ENCODE measurements at places on chromosomes 11 and 22.
A peak's percentile ranks its signal among the peaks of the same experiment; 100 is the strongest.

DNA sequence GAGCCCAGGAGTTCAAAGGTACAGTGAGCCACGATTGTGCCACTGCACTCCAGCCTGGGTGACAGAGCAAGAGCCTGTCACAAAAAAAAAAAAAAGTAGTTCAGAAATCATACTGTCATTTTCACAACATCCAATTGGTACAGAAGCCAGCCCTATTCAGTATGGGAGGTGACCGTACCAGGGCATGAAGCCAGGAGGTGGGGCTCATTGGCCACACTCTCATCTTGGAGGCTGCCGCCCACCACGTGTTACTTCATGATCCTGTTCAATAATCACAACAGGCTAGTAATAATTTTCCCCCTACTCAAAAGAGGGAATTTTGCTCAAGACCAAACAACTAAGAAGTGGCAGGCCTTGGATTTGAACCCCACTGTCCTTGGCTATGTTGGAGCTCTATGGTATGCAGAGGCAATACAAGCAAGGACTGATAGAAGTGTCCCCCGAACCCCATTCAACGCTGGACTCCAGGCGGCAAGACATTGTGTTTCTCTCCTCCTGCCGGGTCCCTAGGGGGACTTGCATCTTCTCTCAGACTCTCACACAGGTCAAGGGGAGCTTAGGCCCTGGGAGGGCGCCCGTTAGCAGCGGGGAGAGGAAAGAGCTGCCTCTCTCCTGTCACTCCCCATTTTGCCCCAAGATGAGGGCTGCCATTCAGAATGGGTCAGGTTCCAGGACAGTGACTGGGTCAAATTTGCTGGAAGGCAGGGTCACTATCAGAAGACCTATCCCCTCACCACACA lies 40.2 kb upstream of the EMID1 start:
- peak overlapping the region; percentile 49 for H3K4me3 ChIP-seq
- H3K4me1 ChIP-seq = no peaks in the 10 kb centered on the region
- no peak for DNase-seq
- no peaks in the 10 kb centered on the region for H3K27me3 ChIP-seq

- H3K4me3 ChIP-seq = no peak overlapping the region
- H3K27me3 ChIP-seq = no peaks in the 10 kb centered on the region
- H3K4me1 ChIP-seq = no peaks in the 10 kb centered on the region
- no peaks in the 10 kb centered on the region for H3K36me3 ChIP-seq
- DNase-seq = peak; percentile 21
- H3K27ac ChIP-seq = no peak overlapping the region
Observed at GRCh38 chr11:106152013-106152412, 74.6 kb downstream of the AASDHPPT start.

GRCh38 chr11:126573325-126573978 lies 218.0 kb downstream of the ST3GAL4 start:
- H3K27ac ChIP-seq = no peak overlapping the region
- H3K4me3 ChIP-seq = no peak overlapping the region
- no peaks in the 10 kb centered on the region for H3K27me3 ChIP-seq
- H3K36me3 ChIP-seq = no peaks in the 10 kb centered on the region

- DNase-seq = no peak
- H3K4me3 ChIP-seq = no peak overlapping the region
- no peaks in the 10 kb centered on the region for H3K36me3 ChIP-seq
- H3K27me3 ChIP-seq = no peaks in the 10 kb centered on the region
Observed at GRCh38 chr11:60970890-60971289, 590 bp upstream of the CD6 start.

DNA sequence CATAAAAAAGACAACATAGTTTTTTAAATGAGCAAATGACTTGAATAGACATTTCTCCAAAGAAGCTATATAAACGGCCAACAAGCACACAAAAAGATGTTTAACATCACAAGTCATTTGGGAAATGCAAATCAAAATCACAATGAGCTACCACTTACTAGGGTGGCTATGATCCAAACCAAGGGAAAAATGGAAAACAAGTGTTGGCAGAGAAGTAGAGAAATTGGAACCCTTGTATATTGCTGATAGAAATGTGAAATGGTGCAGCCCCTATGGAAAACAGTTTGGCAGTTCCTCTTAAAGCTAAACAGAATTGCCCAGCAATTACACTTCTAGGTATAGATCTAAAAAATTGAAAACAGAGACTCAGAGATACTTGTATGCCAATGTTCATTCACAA lies 29.0 kb downstream of the PAMR1 start:
- H3K27ac ChIP-seq = no peak overlapping the region
- H3K4me1 ChIP-seq = no peaks in the 10 kb centered on the region
- DNase-seq = no peak
- H3K27me3 ChIP-seq = no peaks in the 10 kb centered on the region

DNA sequence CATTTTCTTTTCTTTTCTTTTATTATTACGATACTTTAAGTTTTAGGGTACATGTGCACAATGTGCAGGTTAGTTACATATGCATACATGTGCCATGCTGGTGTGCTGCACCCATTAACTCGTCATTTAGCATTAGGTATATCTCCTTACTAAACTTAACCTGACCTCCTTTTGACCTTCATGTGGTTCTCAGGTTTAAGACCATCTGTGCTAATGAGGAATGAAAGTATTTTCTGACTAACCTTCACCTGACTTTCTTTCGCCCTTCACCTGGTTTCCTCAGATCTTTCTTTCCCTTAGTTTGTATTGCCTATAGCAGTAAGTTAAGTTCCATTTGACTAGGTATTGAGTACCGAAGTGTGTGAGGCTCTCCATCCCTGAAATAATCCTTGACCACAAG lies 6.5 kb downstream of the EXPH5 start:
- no peaks in the 10 kb centered on the region for H3K4me1 ChIP-seq
- no peak overlapping the region for H3K4me3 ChIP-seq
- H3K36me3 ChIP-seq = no peaks in the 10 kb centered on the region
- no peaks in the 10 kb centered on the region for H3K27me3 ChIP-seq
- no peak for DNase-seq

GRCh38 chr11:61806785-61807184 lies 10.0 kb downstream of the FADS1 start:
- no peak for DNase-seq
- H3K4me1 ChIP-seq = no peaks in the 10 kb centered on the region
- H3K27me3 ChIP-seq = no peaks in the 10 kb centered on the region

DNA sequence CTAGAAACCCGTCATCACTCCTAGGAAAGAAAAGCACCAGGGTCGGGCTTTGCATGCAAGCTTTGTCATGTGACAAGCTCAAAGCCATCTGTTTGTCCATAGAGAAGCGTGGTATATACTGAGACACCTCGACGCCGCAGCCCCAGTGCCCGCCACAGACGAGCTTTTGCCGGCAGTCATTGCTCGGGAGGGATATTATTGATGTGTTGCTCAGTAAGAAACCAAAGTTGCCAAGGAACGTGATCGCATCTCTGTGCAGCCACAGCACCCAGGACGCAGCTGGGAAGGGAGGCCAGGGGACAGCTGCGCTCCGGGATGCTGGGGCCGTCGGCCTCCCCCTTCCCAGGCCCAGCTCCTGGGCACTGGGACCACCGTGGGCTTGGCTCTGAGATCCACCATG lies 89.5 kb upstream of the KCNQ1OT1 start:
- H3K4me3 ChIP-seq = no peak overlapping the region
- no peak overlapping the region for H3K27ac ChIP-seq
- no peak for DNase-seq
- no peaks in the 10 kb centered on the region for H3K36me3 ChIP-seq
- peaks cover 8% of the 10 kb centered on the region for H3K4me1 ChIP-seq

- H3K4me1 ChIP-seq = peaks cover 3% of the 10 kb centered on the region
- no peak overlapping the region for H3K4me3 ChIP-seq
- peak; percentile 59 for DNase-seq
- H3K27me3 ChIP-seq = no peaks in the 10 kb centered on the region
Observed at GRCh38 chr11:34667810-34668582, 47.1 kb downstream of the EHF start.

DNA sequence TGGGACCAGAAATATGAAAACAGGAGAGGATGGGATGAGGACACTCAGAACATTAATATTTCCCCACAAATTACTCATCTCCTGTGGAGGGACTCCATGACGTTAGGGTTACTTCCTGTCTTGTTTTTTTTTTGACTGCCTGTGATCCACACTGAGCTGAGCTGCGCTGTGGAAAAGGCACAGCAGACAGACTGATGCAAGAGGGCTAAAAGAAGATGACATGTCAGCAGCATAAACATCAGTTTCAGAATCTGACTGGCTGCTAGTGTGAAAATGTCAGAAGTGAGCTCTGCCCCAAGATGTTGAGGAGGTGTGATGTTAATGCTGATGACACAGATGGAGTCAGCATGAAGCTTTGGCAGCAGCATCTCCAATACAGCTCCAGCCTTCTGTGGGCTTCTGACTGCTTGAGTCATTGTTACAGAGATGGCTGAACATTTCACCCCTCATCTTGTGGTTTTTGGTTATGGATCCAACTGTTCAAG lies 286.8 kb downstream of the BLID start:
- H3K27me3 ChIP-seq = no peaks in the 10 kb centered on the region
- DNase-seq = peak; percentile 1
- H3K4me3 ChIP-seq = no peak overlapping the region
- peaks cover 2% of the 10 kb centered on the region for H3K36me3 ChIP-seq
- H3K4me1 ChIP-seq = no peaks in the 10 kb centered on the region

GRCh38 chr22:42270176-42270509 lies 310 bp downstream of the TCF20 start:
- H3K27ac ChIP-seq = peak overlapping the region; percentile 88
- DNase-seq = no peak
- no peaks in the 10 kb centered on the region for H3K36me3 ChIP-seq

- no peaks in the 10 kb centered on the region for H3K27me3 ChIP-seq
- H3K4me3 ChIP-seq = no peak overlapping the region
- H3K27ac ChIP-seq = peak overlapping the region; percentile 64
- H3K4me1 ChIP-seq = peaks cover 12% of the 10 kb centered on the region
- no peaks in the 10 kb centered on the region for H3K36me3 ChIP-seq
Observed at GRCh38 chr11:110125632-110126031, 32.4 kb downstream of the ZC3H12C start.

DNA sequence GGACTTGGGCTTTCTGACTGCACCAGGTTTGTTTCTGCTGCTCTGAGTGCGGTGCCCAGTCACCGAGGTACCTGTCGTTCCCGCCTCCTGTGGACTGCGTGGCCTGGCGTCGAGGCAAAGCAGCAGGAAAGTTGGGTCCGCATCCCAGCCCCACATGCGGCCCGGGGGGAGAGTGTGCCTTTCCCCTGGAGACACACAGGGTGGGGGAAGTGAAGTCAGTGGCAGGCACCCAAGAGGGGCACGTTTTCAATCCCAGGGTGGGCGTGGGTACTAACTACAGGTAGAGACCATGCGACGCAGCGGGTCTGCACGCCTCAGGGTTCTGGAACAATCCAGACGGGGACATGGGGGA lies 25.3 kb upstream of the GRAMD4 start:
- no peak overlapping the region for H3K4me3 ChIP-seq
- peaks cover 2% of the 10 kb centered on the region for H3K4me1 ChIP-seq
- no peaks in the 10 kb centered on the region for H3K36me3 ChIP-seq
- DNase-seq = no peak

GRCh38 chr11:61058583-61059259 lies 43.6 kb upstream of the CD5 start:
- DNase-seq = no peak
- H3K4me3 ChIP-seq = no peak overlapping the region
- no peaks in the 10 kb centered on the region for H3K4me1 ChIP-seq
- H3K27ac ChIP-seq = no peak overlapping the region

DNA sequence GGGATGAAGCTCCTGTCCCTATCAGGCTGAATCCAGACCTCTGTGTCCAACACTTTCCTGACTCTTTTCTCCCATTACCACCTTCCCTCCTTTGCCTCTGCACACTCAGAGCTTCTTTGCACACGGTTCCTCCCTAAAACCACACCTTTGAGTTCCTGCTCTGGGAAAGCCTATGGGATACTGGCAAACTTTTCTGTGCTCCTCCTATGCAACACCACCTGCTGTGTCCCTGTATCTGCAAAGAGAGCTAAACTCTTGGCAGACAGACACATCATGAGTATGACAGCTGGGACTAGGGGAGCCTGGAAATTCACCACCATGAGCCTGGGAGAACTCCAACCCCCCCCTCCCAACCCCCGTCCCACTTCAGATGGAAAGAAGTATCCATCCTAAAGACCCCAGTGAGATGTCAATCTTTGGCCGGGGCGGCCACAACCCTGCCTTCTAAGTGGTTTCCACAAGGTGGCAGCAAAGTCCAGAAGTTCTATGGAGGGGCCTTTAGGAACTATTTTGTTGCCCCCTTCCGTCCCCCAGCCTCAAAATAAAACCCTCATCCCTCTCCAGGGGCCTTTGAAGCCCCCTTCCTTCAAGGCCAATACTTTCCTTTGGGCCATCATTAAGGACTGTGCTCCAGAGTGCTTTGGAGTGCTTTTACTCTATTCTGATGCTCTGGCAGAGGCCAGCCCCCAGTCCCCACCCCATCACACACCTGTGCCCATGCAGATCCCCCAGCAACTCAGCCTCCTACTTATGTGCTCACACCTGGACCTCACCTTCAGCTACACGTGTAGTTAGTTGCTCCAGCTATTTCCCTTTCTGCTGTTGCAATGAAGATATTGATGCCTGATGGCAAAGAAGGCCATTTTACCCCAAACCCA lies 19.4 kb downstream of the HTR3A start:
- no peak for DNase-seq
- H3K4me3 ChIP-seq = no peak overlapping the region

DNA sequence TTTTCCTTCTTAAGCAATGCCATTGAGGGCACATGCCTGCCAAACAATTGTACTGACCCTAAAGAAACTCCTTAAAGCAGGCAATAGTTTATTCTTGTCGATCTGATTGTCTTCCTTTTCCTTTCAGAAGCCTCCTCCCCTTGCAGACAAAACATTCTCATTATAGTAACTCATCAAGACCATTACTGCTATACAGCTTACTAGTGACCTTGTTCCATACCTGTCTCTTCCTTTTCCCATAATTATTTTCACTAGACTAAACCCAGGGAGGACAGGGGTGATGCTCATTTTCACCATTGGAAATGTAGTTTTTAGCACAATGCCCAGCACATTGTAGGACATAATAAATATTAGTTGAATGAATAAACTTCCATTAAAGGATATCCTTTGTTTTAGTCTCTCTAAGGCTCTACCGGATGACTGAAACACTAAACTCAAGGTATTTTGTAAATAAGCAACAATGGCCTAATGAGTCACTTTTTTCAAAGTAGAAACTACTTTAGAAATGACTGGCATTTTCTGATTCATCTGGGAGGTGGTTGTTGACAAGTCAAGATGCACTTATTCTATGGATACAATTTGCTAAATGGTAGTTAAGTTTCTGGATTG lies 9.3 kb upstream of the MSANTD4 start:
- H3K27ac ChIP-seq = no peak overlapping the region
- H3K4me1 ChIP-seq = no peaks in the 10 kb centered on the region
- H3K36me3 ChIP-seq = no peaks in the 10 kb centered on the region
- peak; percentile 72 for DNase-seq
